ENCODE measurements at places on chromosomes 4 and X.

DNA sequence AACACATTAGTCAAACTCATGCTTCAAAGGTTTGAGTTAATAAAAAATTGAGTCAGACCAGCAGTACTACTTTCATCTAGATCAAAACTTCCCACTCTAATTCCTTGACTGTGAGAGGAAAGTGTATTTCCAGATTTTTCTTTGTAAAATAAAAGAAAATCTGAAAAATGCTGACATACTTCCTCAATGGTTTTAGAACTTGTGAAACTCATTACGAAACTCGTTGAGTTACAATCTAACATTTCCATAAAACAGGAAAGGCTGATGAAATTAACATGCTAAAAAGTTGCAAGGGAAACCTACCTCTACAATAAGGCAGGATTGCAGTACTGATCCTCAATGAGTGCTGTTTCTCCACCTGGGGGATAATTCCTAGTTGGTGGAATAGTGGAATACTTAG lies 217.8 kb upstream of the HCCS start:
- no peak for DNase-seq

DNA sequence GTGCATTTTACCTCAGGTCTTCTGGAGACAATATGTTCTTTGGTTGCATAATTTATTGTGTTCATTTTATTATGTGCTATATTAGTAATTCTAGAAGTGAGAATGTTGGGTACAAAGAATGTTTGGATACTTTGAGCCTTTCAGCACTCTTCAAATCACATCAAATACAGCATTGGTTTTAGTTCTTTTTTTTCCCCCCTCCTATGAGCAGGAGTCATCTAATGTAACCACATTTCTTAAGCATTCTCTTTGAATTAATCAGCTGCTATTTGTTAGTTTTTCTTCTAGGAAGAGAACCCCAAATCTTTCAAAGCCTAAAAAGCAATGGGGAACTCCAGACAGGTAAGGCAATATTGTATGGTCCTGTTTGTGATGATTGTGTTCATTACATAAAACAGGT lies 46.7 kb downstream of the ARL9 start:
- DNase-seq = no peak

DNA sequence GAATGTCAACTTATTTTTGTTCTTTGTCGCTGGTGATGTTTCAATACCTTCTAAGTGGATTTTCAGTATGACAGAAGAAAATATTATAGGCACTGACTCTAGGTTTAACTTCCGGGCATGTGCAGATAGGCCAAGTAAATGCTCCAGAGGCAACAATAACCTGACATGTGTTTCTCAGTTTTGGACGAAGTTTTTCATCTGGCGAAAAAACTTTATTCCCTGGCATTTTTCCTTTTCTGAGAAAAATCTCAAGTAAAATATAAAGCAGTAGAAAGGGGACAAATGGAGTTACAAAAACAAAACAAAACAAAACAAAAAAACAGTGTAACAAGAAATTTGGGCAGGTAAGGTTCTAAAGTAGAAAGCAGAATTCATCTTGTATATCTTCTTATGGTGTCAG lies 173.5 kb downstream of the ANTXR2 start:
- DNase-seq = no peak

- no peak for DNase-seq
Observed at GRCh38 chr4:10526429-10527222, 69.4 kb upstream of the ZNF518B start.

DNA sequence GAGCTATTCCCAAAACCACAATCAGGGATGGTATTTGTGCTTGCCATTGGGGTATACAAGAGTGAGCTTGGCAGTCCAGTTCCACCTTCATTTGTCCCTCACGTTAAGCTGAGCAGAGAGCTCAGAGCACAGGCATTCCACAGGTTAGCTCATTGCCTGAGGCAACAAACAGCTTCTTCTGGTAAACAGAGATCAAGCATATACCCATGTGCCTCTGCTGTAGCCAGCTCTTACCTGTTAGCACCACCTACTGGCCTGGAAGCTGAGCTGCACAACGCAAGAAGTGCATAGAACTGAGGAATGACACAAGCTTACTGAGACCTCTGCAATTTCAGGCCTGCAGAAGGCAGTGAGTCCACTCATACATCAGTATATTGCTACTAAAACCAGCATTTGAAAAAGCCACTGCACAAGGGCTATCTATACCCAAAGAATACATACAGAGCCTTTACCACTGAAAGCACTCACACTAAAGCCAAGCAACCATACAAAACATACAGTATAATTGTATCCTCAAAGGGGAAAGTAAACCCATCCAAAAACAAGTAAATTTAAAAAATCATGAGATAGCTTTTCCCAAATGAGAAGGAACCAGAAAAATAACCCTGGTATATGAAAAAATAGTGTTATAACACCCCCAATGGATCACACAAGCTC lies 258.3 kb upstream of the GABRA2 start:
- DNase-seq = peak; percentile 21

DNA sequence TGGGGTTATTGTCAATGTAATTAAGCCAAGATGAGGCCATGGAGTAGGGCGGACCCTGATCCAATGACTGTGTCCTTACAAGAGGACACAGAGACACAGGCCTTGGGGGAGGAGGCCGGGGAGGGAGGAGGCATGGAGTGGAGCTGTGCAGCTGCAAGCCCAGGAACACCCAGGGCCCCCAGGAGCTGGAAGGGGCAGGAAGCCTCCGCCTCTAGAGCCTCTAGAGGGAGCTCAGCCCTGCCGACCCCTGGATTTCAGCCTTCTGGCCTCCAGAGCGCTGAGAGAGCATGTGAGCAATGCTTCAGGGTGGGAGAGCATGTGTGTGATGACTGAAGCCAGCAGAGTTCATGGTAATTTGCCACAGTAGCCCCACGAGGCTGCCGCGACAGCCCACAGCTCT lies 234.6 kb downstream of the AFAP1 start:
- DNase-seq = no peak

GRCh38 chr4:188552741-188553275 lies 413.6 kb downstream of the TRIML1 start:
- no peak for DNase-seq

DNA sequence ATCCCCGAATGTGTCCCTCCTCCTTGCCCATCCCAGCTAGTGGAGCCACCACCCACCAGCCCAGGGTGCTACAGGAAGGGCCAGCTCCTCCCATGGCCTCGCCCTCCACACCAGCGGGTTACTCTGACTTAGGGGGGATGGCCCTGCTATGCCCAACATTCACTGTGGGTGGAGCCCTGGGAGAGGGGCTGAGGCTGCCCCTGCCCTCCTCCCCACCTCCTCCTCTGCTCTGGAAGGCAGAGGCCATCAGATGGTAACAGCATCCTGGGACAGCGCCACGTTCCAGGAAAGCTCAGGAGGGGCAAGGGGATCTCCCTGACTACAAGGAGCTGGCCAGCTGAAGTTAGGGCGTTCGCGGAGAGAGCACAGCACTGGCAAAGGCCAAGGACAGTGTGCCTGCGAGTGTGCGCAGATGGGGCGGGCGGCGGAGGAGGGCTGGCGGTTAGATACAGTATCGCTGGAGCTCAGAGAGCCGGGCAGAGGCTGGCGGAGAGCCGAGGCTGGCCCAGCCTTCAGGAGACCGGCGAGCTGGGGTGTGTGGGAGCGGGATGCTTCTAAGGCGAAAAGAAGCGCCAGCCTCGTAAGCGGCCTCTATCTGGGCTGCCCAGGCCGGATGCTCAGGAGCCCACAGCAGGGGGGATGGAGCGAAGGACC lies 1.5 kb downstream of the JAKMIP1 start:
- DNase-seq = no peak

- no peak for DNase-seq
Observed at GRCh38 chrX:86696951-86697350, 548.7 kb downstream of the DACH2 start.

- no peak for DNase-seq
Observed at GRCh38 chrX:40086569-40087335, 11.0 kb downstream of the BCOR start.

- DNase-seq = peak; percentile 11
Observed at GRCh38 chrX:18210470-18210869, 10.2 kb downstream of the BEND2 start.

DNA sequence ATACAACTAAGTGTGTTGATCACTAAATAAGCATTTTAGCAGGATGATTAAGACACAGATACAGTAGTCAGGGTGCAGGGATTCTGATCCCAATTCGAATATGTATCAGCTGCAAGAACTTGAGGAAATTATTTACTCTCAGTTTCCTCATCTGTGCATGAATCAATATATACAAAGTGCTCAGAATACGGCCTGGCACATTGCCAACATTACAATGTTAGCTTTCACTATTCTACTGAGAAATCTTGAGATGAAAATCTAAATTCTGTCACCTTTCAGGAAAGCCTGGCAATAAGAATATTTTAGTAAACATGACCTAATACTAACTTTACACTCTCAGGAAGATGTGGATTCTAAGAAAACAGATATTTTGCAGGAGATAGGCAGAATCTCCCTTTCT lies 1001.6 kb upstream of the IGFBP7 start:
- DNase-seq = no peak

DNA sequence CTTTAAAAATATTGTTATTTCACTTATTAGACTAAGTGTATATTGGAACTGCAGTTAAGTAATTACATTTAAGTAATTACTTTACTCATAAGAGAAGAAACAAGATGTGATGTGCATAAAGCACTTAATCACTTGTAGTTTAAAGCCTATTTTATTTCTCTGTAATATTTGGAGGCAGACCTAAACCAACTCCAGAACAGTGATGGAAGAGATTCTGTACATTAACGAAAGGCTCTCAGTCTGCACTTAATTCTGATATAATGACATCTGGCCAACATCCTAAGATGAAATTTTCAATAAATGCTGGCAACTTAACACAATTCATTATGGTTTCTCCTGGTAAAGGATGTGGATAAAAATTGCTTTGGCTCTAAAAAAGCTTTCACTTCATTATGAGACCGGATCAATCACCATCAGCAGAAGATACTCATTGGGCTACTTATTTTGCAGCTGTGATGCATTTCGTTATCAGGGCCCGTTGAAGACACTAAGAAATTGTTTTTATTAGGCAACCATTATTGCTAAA lies 342.6 kb downstream of the C4orf33 start:
- no peak for DNase-seq

DNA sequence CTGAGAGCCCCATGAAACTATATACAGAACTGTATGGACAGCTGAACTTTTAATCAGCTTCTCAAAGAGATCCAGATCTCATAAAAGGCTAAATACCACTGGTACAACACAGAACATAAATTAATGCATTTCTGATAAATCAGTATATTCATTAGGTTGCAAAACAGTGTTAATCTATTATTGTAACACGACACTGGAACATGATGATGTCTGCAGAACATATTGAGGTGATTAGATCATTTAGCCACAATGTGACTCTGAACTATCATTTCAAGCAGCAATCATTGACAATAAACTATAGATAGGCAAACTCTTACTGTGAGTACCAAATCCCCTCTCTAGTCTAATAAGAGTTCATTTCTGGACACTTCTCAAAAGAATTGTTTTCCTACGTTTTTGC lies 50.3 kb downstream of the GASK1B start:
- no peak for DNase-seq

GRCh38 chrX:132393485-132393884 lies 95.4 kb downstream of the MBNL3 start:
- DNase-seq = no peak

- no peak for DNase-seq
Observed at GRCh38 chr4:63620271-63620670, 789.0 kb downstream of the TECRL start.

DNA sequence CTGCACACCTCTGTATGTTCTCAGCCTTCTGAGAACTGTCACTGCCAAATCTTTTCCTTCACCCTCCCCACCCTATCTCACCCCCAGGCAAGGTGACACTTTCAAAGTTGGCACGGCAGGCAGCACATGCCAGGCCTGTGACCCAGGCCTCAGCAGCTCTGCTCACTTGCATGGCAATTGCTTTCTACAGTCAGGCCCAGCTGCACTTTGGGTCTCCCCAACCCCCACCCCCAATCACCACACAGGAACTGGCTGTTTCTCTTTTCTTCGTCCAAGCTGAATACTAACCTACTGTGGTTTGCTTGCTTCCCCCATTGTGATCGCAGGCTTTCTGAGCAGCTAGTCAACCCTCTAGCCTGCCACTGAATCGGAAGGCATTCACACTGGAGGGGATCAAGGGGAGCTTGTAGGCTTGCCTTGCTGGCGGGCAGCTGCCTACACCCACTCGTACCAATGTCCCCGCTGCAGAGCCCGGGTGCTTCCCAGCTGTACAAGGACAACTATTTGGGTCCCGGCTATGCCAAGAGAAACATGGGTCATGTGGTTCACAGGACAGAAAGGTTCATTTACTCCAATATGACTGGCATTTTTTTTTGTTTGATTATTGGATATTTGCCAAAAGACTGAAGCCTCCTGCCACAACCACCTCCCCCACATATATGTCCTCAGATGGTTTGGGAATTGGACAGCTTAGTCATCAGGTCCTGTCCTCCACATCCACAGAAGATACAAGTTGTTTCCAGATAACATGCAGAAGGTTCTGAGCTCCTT lies 28.1 kb downstream of the SLC25A43 start:
- DNase-seq = peak; percentile 91

DNA sequence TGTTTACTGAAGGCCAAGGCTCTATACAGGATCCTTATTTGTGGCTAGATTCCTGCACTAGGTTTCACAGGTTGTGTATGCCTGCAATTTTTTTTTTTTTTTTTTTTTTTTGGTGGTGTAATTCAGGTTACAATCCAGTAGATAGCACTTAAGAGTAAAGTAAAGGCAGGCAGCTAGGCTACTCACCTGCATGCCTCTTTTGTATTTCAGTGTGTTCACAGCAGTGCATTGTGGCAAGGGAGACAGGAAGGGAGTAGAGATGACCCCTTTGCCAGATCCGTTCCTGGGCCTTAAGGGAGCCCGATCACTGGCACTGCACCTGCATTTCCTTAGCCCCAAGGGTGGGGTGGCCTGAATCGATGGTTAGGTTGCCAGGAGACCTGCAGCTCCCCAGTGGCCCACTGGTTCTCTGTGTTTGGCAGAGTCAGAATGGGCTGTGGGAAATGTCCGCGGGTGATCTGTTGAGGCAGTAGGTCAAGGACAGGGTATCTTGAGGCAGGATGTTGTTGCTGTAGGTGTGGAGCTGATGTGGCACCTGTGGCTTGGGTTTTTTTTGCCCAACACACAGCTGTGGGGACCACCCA lies 374.9 kb upstream of the AADAT start:
- DNase-seq = no peak
